Islet precursor cell (in vitro differentiated cells): ENCODE measurements at places on chromosomes 6 and 20.

GRCh38 chr6:32327103-32327502 lies 44.6 kb downstream of the TSBP1 start:
- DNase-seq = no peak

DNA sequence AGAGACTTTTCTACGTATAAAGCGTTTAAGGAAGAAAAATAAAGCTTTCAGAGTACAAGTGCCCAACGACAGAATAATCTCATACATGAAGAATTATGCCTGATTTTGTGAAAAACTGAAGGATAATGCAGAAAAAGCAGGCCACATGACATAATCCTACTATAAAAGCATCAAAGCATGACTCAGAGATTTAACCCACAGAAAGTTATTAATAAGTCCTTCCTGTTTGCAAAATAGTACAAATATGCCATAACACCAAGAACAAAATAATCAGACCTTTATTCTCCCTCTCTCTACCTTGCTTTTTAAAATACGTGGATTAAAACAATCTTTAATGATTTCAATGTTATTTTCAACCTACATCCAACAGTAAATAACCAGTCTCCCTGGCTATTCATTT lies 118.6 kb upstream of the BCLAF1 start:
- no peak for DNase-seq

GRCh38 chr20:57078116-57078515 lies 188.3 kb downstream of the BMP7 start:
- DNase-seq = no peak

DNA sequence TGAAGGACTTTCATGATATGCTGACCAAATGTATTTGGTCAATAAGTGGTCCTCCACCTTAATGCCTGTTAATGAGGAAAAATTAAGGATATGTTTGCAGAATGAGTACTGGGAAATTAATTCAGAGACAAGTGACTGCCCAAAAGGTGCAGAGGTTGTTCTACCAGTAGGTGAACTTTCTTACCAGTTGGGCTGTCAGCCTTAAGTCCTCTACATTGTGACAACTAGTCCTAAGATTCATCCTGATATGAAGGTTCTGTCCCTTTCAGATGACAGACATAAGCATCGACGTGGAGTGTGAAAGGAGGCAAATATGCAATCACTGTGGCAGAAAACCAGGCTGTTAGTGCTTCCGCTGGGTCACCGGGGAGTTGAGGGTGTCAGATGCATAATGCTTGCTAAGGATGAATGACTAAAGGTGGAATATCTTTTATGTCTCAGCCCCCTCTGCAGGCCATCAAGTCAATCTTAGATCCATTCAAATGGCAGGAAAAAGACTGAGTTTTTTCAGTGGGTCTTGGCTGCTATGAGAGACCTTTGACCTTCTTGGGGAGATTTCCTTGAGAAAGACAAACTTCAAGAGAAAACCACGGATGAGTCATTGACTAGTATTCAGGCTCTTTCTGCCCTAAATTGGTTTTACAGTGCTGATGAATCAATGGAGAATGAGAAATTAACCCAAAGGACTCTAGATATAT lies 226.0 kb downstream of the TPBG start:
- DNase-seq = peak; percentile 76

- DNase-seq = peak; percentile 50
Observed at GRCh38 chr6:99014061-99014460, 66.3 kb upstream of the FBXL4 start.

DNA sequence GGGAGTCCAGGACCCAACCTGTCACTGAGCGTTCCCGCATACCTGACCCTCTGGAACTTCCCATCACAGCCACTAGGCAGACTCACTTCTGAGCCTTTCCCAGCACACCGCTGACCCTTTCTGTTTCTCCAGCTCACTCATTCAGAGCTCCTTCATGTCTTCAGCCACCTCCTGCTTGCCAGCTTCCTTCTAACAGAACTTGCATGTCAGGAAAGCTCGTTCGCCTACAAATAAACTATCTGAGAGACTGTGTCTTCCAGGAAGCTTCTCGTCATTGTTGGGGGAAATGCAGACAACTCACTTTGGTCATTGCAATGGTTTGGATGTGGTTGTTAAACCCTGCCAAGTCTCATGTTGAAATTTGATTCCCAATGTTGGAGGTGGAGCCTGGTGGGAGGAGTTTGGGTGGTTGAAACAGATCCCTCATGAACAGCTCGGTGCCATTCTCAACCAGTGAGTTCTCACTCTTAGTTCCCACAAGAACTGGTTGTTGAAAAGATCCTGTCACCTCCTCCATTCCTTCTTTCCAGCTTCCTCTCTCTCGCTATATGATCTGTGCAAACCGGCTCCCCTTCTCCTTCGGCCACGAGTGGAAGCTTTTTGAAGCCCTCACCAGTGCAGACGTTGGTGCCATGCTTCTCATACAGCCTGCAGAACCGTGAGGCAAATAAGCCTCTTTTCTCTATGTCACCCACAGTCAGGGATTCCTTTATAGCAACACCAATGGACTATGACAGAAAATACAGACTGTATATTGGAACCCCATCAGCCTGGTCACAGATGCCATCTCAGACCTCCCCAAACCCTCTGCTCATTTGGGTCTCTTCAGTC lies 1.4 kb upstream of the MUC21 start:
- peak; percentile 86 for DNase-seq

DNA sequence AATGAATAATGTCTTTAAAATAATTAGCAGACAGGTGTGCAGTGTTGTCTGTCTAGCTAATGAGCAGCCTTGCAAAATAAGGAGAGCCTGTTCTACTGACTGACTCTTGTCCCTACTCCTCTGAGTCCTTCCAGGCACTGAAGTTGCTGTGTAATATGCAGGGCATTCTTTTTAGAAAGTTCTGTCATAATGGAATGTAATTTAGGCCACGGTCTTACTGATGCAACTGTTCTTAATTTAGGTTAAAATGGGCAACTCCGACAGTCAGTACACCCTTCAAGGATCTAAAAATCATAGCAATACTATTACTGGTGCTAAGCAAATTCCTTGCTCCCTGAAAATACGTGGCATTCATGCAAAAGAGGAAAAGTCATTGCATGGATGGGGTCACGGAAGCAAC lies 133.9 kb downstream of the TIAM2 start:
- no peak for DNase-seq

GRCh38 chr6:40390144-40390800 lies 196.9 kb downstream of the LRFN2 start:
- DNase-seq = peak; percentile 14

DNA sequence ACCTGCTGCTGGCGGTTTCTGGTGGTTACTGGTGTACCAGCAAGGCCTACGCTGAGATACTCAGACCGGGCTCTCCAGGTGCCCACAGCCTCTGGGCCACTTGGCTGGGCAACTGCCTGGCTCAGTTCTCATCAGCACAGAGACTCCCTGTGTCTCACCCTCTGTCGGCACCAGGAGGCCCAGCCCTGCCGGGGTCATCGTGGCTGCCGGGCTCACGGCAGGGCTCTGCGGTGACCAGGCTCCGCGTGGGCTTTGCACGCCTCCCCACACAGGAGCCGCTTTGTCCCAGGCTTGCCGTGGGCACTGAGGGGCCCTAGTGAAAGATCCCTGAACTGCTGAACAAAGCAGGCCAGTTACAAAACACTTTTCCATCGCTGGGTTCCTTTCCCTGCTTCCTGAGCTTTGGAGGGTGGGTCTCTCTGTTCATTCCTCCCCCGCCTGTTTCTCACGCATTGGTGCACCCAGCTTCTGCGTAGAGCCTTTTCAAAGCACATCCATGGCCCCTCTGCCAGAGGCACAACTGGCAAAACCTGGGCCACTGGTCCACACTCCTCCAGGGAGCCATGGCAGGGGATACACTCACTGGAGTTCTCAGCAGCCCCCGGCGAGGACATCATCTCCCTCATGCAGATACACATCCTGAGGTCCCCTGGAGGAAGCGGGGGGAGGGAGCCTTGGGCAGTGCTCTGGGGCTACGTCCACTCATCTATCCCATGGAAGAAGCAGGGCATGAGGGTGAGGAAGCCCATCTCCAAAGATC lies 117.0 kb downstream of the NFATC2 start:
- DNase-seq = no peak

DNA sequence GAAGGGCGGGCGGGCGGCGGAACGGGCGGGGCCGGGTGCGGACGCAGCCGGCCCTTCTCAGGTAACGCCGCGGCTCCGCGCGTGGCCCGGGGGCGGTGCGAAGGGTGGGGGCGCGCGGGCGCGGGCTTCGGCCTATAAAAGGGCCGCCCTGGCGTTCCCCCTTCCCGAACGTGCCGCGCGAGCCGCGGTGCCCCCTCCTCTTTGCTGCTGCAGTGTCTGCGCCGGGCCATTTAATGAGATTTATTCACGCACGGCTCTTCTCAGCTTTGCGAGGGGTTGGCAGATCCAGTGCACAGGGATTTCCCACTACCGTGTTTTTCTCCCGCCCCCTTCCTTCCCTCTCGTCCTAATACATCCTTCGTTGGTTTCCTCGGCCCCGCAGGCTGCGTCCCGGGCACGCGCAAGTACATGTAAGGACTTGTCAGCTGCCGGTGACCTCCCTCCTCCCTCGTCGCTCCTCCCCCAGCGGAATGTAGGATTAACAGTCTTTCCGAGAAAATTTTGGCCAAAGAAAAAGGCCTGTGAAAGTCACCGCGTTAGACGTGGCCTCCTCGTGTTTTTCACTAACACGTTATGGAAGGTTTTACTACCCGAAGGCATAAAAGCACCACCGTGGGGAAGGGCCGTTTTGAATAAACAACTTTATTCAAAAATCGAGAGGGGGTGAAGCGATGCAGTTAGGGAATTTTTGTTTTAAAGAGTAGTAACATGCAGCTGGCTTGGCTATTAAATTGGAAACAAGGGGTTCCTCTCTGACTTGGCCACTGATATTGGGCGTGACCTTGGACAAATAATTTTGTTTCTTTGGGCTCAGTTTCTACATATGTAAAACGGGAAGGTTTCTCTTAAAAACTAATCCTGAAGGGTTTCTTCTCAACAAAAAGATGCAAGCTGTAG lies 966 bp upstream of the REV3L start:
- DNase-seq = peak; percentile 96

DNA sequence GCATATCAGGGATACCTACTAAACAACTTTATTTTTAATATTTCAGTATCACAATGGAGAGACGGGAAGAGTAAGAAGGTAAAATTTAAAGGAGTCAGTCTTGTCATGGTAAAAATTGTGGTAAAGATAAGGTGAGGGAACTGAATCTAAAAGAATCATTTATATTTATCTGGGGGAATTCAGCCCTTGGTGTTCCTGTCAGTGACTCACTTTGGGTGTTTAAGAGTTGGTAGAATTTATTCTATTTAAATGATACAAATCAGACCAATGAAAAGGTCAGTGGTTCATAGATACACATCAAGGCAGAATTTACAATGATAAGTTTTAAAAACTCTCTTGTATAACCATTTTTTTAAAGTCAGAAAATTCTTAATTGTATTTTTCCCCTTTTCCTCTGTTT lies 164.4 kb downstream of the CDKAL1 start:
- DNase-seq = no peak

DNA sequence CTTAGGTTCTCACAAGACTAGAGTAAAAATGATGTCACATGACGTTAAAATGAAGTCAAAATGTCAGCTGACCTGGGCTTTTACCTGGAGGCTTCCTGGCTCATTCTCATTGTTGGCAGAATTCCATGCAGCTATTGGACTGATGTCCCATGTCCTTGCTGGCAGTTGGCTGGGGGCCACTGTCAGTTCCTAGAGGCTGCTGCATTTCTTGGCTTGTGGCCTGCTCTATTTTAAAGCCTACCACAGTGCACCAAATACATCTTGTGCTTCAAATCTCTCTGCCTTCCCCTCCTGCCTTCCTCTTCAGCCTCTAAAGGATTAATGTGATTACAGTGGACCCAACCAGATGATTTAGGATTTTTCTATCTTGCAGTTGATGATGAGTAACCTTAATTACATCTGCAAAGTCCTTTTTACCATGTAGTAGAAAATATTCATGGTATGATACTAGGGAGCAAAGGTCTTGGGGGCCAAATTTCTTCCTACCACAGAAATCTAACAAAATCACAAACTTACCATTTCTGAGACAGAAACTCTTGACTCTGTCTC lies 81.9 kb downstream of the FIG4 start:
- DNase-seq = no peak

DNA sequence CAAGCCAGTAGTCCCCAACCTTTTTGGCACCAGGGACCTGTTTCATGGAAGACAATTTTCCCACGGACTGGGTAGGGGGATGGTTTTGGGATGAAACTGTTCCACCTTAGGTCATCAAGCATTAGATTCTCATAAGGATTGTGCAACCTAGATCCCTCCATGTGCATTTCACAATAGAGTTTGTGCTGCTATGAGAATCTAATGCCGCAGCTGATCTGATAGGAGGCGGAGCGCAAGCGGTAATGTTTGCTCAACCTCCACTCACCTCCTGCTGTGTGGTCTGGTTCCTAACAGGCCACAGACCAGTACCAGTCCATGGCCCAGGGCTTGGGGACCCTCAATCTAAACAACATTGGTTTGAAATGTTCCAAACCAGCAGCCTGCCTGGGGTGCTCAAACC lies 137.0 kb upstream of the STXBP5 start:
- no peak for DNase-seq

- DNase-seq = no peak
Observed at GRCh38 chr6:41536795-41537758, 9.1 kb upstream of the FOXP4 start.

DNA sequence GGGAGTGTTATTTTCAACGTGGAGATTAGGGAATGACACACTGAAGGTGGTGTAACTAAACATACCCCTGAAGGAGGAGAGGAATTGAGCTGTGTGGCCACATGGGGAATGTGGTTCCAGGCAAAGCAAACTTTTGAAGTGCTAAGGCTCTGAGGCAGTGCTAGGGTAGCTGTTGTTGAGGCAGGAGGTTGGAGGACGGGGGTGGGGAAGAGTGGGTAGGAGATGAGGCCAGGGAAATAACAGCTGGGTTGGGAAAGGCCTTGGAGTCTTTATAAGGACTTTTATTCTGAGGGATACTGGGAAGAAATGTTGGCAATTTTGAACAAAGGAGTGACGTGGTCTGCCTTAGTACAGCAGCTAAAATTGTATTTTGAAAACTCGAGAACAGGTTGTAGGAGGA lies 13.0 kb downstream of the RPRD1B start:
- DNase-seq = no peak

- peak; percentile 97 for DNase-seq
Observed at GRCh38 chr6:37102299-37103168, 67.4 kb upstream of the PIM1 start.

DNA sequence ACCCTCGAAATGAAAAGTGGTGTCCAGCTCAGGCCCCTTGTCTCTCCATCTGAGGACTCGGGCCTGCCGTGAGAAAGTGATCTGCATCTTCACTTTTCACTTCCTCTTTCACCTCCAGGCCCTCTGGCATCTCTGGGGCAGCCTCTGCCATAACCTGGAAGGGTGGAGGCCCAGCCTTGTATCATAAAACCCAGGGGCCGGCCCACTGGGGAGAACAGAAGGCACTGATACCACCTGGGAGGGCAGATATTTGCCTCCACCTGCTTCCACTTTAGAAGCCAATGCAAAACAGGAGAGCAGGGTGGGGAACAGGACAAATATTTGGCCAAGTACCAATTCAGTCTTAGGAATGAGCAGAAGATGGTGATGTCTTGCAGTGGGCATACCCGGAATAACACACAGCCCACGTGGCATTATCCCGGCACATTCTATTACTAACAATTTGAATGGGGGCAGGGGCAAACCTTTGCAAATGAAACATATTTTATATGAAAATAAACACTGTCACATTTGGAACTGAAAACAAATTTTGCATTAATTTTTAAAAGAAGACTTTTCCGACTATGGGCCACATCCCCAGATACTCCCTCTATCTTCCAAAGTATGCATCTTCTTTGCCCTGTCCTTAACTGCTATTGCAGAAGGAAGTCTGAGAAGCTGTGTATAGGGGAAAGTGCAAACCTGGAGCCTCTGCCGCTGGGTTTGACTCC lies 69.2 kb upstream of the TBC1D7 start:
- peak; percentile 43 for DNase-seq

- DNase-seq = no peak
Observed at GRCh38 chr6:37550191-37550831, 50.6 kb upstream of the CCDC167 start.
